ENCODE measurements at places on chromosomes 2 and 18.

GRCh38 chr2:1910592-1911246 is 166.4 kb upstream of the PXDN start:
- DNase-seq, result no peak

DNA sequence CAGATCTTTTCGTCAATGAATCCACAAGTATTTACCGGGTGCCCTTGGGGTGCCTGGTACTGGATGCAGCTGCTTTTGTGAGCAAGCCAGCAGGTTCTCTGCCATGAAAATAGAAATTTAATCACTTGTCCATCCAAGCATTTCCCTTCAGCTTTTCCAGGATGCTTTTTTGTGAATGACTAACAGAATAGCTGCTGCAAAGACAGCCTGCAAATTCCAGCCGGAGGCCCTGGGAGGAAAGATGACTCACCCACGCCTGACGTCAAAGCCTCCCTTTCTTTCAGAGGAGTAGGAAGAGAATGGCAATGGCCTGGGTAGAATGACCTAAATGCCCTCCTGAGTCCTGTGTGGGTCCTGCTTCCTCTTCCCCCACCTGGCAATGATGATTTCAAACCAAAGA is 111.9 kb downstream of the AP1S3 start:
- peak; percentile 74 for DNase-seq

DNA sequence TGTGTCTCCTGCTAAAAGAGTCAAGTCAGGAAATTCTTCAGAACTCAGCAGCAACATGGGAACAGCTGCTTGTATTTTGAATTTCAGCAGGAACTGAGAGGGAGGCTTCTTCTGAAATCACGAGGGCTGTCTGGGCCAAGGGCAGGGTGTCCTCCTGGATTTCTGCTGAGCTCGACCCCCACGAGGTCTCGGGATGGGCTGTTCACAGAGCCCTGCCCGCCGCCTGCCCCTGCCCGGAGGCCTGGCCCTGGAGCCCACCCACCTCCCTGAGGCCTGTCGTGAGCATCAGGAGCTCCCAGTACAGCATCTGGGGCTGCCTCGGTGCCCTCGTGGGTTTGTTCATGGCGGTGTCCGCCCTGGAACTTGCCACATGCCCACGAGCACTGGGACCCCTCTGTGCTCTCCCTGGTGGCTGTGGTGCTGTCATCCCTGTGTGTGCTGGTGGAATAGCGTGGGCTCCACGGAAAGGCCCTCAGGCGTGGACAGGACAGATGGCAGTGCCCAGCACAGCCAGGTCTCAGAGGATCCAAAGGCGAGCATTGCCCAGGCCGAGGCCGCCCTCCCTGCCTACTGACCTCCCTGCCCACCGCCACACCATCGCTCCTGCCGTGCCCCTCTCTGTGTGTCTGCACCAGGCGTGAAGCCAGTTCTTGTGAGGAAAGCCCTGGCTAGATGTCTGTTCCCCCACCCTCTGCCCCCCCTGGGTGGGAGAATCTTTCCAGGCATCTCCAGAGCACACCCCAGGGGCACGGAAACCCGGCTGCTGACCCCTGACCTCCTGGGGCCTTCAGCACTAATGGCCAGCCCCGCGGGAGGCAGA is 25.9 kb downstream of the RAMP1 start:
- no peak for DNase-seq

DNA sequence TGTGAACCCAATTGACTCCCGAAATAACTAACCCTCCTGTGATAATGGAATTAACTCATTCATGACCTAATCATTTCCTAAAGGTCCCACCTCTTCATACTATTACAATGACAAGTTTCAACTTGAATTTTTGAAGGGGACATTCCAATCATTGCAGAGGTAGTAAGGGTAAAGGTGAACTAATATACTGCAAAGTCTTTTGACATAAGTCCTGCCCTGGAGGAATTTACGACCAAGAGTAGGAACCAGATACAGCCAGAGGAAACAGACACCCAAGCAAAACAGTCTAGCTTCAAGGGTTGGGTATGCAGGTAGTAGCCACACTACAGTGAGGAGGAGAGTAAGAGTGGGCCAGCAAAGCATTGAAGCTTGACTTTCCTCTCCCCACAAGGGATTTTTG is 1.2 kb upstream of the SRBD1 start:
- no peak for DNase-seq

GRCh38 chr2:105371156-105371555 is 27.7 kb downstream of the FHL2 start:
- DNase-seq, result no peak

- no peak for DNase-seq
These were observed 129.0 kb downstream of the RND3 start for GRCh38 chr2:150358468-150358807.

DNA sequence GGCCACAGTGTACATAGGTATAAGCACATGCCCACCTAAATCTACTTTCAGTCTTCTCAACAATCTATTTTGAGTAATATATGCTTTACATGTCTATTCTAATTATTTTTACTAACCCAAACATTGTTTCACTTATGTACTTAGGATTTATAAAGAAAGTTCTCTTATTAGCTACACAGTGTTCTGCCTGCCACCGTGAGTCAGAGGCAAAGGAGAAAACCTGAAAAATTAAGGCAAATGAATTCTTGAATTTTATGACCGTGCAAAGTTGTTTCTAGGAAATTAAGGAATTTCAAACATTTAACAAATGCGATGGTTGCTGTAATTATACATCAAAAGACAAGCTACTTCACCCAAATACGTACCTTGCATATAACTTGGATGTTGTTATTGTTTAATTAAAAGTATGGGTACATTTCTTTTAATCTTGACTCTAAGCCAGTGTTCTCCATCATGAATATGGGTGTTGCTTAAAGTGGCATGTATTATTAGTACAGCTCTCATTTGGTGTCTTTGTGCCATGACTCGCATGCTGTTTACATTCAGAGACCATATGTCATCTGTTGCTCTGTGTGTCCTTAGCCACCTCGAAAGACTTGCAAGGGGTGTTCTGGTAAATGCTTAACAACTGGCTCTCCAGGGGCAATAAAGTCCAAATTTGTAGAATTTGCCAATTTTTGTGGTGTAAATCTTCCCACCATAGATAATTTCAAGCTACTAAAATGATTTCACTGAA is 154.3 kb upstream of the FN1 start:
- no peak for DNase-seq
